ENCODE measurements at places on chromosomes 1 and 21. TPM values are rescaled to one million over a fixed set of nuclear protein-coding genes. Genes with fewer than 3 reads are reported as not detected.

The KCNJ15 gene
- total RNA-seq = not detected

The PEAR1 gene
- total RNA-seq = 17.9 TPM

The EPHX1 gene
- total RNA-seq = 21.6 TPM

The DCDC2B gene
- total RNA-seq = not detected

The SPATA6 gene
- total RNA-seq = 3.0 TPM
